ENCODE measurements at places on chromosomes 7 and 10.

- DNase-seq, result no peak
Observed at GRCh38 chr7:34081935-34082334, 176.6 kb downstream of the BMPER start.

GRCh38 chr10:13775786-13776775, 189.3 kb downstream of the PRPF18 start:
- DNase-seq, result no peak

- DNase-seq, result no peak
Observed at GRCh38 chr10:60363187-60363586, 26.5 kb downstream of the ANK3 start.

DNA sequence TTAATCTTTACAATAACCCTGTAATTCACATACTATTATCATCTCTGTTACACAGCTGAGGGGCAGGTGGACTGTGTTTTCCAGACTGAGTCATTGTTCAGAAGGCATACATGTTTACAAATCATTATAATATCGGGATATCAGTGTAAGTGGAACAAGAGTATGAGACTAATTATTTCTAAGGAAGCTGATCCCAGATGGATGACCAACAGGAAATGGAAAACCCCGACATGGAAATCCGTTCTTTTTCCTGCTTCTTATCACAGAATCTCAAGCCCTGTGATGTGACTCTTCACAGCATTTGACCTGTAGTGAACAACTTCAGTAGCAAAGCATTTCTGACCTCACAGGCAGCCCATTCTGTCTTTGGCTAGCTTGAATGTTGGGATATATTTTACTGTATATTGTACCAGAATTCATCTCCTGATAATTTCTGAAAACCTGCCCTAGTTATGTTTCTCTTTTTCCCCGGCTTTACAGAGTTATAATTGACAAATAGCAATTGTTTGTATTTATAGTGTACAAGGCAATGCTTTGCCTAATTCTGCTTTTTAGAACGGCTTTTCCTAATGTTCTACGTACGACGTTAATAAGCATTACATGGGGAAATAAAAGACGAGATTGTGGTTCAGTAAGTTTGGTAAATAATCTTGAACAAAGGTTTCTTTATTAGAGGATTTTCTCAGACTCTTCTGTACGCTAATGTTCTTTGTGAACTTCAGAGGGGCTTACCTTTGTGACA, 78.6 kb upstream of the SYPL1 start:
- DNase-seq, result no peak

GRCh38 chr7:378041-378420, 88.1 kb downstream of the FOXL3 start:
- no peak for DNase-seq

- DNase-seq, result no peak
Observed at GRCh38 chr10:90148116-90148855, 446.9 kb downstream of the KIF20B start.

DNA sequence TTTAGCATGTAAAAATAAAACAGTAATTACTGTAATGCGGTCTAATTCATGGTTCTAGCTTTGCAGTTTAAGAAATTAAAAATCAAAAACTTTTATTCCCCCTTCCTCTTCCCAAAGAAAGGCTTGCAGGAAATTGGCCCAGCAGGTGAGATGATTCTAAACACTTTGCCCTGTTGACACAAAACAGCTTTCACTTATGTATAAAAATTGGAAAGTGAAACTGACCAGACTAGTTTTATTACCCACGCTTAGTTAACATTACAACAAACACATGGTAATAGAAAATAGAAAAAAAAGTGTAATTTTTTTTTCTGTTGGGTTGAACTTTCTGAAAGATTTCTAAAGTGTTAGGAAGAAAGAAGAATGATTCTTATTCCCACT, 1.2 kb upstream of the CCDC6 start:
- DNase-seq, result no peak

GRCh38 chr10:22605168-22605567, 109.2 kb downstream of the PIP4K2A start:
- DNase-seq, result no peak

Data from activated CD4-positive, alpha-beta memory T cell treated with anti-CD3 and anti-CD28 coated beads for 36 hours (primary cell).